Activated CD8-positive, alpha-beta T cell treated with anti-CD3 and anti-CD28 coated beads, Interleukin-2, amount 10 ng/mL, durations not matched to agents 7 days and 5 days (primary cell): ENCODE measurements at places on chromosomes 2 and 18. TPM values are rescaled to one million over a fixed set of nuclear protein-coding genes. Genes with fewer than 3 reads are reported as not detected.

Gene RTKN
- 0.37 TPM for total RNA-seq

Gene TP53I3
- total RNA-seq: 6.5 TPM

Gene VWC2L
- total RNA-seq: not detected

Gene FZD7
- 0.08 TPM for total RNA-seq

Gene ST8SIA5
- not detected for total RNA-seq

Gene HOXD1
- total RNA-seq: not detected

Gene POTEJ
- not detected for total RNA-seq
